Osteoblast (primary cell): ENCODE measurements at places on chromosomes 12 and 14. TPM values are rescaled to one million over a fixed set of nuclear protein-coding genes. Genes with fewer than 3 reads are reported as not detected.

The VDR gene
- 30.4 and 32.2 TPM in 2 replicates for total RNA-seq

The RTN1 gene
- total RNA-seq, result under 0.01 and 0.29 TPM in 2 replicates

The PLBD2 gene
- total RNA-seq, result 64.8 and 69.1 TPM in 2 replicates

The ANO4 gene
- total RNA-seq, result not detected in 2 replicates

The TGM1 gene
- 0.36 and 1.2 TPM in 2 replicates for total RNA-seq

The GSKIP gene
- 22.4 and 26.8 TPM in 2 replicates for total RNA-seq

The MYRFL gene
- not detected in 2 replicates for total RNA-seq

The PTCSC3 gene
- total RNA-seq, result not detected in 2 replicates

The KRT81 gene
- total RNA-seq, result 0.29 TPM in 1 of 2 replicates, not detected in the other

The IL31 gene
- not detected in 2 replicates for total RNA-seq

The ANKRD33 gene
- not detected in 2 replicates for total RNA-seq

The WNT1 gene
- not detected in 2 replicates for total RNA-seq

The BATF gene
- 0.59 and 0.72 TPM in 2 replicates for total RNA-seq

The STRN3 gene
- total RNA-seq, result 45.1 and 55.7 TPM in 2 replicates

The ITGA5 gene
- 336 and 401 TPM in 2 replicates for total RNA-seq

The STXBP6 gene
- 2.9 and 5.8 TPM in 2 replicates for total RNA-seq

The INHBC gene
- total RNA-seq, result not detected in 2 replicates

The TRHDE gene
- under 0.01 and 0.59 TPM in 2 replicates for total RNA-seq

The POC1B gene
- 10.9 and 24.8 TPM in 2 replicates for total RNA-seq

The CD4 gene
- 10.9 and 15.0 TPM in 2 replicates for total RNA-seq

The PKP2 gene
- under 0.01 and 0.29 TPM in 2 replicates for total RNA-seq

The ACSM4 gene
- total RNA-seq, result not detected in 2 replicates

The EFS gene
- 9.8 and 14.1 TPM in 2 replicates for total RNA-seq

The CLEC1B gene
- total RNA-seq, result not detected in 2 replicates

The PTPRO gene
- under 0.01 and 0.29 TPM in 2 replicates for total RNA-seq

The GPRC5D gene
- not detected in 2 replicates for total RNA-seq

The KRT78 gene
- total RNA-seq, result not detected in 2 replicates

The BIN2 gene
- under 0.01 TPM in 1 of 2 replicates, not detected in the other for total RNA-seq

The CD163L1 gene
- total RNA-seq, result under 0.01 and 0.88 TPM in 2 replicates

The ALDH1L2 gene
- total RNA-seq, result 55.4 and 63.9 TPM in 2 replicates

The LRTM2 gene
- total RNA-seq, result not detected in 2 replicates

The MGAT4C gene
- under 0.01 TPM in 1 of 2 replicates, not detected in the other for total RNA-seq

The CLEC1A gene
- total RNA-seq, result under 0.01 TPM in 1 of 2 replicates, not detected in the other

The ADAM20 gene
- total RNA-seq, result 1.5 and 1.8 TPM in 2 replicates

The DTX1 gene
- under 0.01 TPM in 2 replicates for total RNA-seq

The PRKD1 gene
- total RNA-seq, result 21.8 and 28.6 TPM in 2 replicates

The PROX2 gene
- total RNA-seq, result not detected in 2 replicates
